ENCODE measurements at places on chromosomes 6 and 20. TPM values are rescaled to one million over a fixed set of nuclear protein-coding genes. Genes with fewer than 3 reads are reported as not detected.

DNA sequence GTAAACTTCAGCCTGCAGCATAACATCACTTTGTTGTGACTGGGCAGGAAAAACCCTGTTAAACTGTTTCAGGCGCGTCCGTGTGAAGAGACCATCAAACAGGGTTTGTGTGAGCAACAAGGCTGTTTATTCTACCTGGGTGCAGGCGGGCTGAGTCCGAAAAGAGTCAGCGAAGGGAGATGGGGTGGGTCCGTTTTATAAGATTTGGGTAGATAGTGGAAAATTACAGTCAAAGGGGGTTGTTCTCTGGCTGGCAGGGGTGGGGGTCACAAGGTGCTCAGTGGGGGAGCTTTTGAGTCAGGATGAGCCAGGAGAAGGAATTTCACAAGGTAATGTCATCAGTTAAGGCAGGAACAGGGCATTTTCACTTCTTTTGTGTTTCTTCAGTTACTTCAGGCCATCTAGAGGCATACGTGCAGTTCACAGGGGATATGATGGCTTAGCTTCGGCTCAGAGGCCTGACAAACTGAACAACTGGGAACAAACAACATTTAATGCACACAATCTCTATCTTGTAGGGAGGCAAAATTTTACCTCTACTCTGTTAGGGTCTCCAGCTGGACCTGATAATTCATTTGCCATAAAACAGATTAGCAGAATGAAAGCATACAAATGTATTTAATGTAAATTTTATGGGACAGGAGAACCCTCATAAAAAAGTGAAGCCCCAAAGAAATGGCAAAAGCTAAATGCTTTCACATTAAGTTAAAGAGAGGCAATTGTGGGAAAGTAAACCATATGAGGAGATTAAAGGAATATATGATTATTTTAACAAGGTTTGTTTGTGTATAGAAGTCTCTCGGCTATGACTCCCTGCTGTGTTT is 58.3 kb upstream of the HFE start:
- H3K27ac ChIP-seq, result peak overlapping the region; percentile 24
- H3K4me1 ChIP-seq, result peaks cover 33% of the 10 kb centered on the region
- no peaks in the 10 kb centered on the region for H3K27me3 ChIP-seq
- DNase-seq, result no peak
- H3K36me3 ChIP-seq, result no peaks in the 10 kb centered on the region

DNA sequence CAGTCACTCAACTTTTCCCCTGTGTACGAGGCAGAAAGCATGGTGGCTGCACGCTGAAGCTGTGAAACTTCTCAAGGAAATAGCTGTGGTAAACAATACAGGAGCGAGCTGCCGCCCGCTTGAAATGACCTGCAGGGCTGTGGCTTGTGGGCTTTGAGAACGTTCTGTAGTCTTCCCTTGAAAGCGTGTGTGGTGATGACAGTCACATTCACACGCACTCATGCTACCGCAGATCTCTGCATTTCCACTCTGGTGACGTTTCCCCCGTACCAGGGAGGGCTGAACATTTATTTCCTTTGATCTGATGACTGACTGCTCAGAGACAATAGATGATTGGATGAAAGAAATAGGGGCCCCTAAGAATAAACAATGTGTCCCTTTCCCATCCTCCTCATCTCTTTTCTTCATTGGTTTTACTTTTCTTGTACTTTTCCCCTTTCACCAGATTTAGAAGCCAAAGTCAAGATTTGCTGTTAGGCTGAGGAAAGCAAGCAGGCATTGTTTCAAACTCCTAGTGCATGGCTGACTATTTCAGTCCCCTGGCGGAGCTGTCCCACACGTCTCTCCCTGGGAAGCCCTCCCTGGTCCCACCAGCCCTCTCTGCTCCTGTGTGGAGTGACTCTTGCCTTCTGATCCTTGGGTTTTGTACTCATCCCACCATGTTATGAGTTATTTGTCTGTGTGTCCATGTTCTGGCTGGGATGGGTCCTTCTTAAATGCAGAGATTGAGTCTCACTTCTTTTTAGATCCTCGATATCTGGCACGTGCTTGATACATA is 3.9 kb downstream of the SYTL3 start:
- H3K4me1 ChIP-seq, result peaks cover 37% of the 10 kb centered on the region
- H3K27me3 ChIP-seq, result no peaks in the 10 kb centered on the region
- no peaks in the 10 kb centered on the region for H3K36me3 ChIP-seq
- H3K27ac ChIP-seq, result peak overlapping the region; percentile 81
- peak; percentile 64 for DNase-seq

TXLNB gene
- 0.58 TPM for total RNA-seq

- DNase-seq, result no peak
- peaks cover 3% of the 10 kb centered on the region for H3K36me3 ChIP-seq
- H3K27ac ChIP-seq, result no peak overlapping the region
- H3K4me3 ChIP-seq, result no peak overlapping the region
Measured at GRCh38 chr6:17506531-17506930, 93.6 kb upstream of the FAM8A1 start.

- peak overlapping the region; percentile 87 for H3K27ac ChIP-seq
- DNase-seq, result no peak
- H3K36me3 ChIP-seq, result no peaks in the 10 kb centered on the region
Measured at GRCh38 chr6:11972270-11972669, 39.8 kb upstream of the HIVEP1 start.

GPR63 gene
- 1.6 TPM for total RNA-seq

BCAS4 gene
- total RNA-seq, result 16.7 TPM

DNA sequence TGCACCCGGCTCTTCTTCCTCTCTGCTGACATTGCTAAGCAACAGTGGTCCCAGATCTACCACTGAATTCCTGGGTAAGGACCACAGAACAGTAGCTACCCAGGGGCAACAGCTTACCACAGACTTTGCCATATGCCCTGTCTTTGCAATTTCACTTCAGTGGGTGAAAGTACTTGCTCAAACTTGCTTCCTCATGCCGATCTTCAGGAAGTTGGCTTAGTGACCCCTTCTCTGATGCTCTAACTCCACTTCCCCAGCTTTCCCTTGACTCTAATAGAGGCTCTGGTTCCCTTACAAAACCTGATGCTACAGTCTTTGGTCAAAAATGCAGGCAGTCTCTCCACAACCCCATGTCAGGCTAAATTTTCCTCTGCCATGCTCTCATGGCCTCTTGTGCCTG is 3.3 kb upstream of the TAAR5 start:
- H3K4me3 ChIP-seq, result no peak overlapping the region
- no peaks in the 10 kb centered on the region for H3K4me1 ChIP-seq
- H3K27ac ChIP-seq, result no peak overlapping the region
- H3K27me3 ChIP-seq, result no peaks in the 10 kb centered on the region
- DNase-seq, result no peak
- no peaks in the 10 kb centered on the region for H3K36me3 ChIP-seq

GPR6 gene
- not detected for total RNA-seq

DNA sequence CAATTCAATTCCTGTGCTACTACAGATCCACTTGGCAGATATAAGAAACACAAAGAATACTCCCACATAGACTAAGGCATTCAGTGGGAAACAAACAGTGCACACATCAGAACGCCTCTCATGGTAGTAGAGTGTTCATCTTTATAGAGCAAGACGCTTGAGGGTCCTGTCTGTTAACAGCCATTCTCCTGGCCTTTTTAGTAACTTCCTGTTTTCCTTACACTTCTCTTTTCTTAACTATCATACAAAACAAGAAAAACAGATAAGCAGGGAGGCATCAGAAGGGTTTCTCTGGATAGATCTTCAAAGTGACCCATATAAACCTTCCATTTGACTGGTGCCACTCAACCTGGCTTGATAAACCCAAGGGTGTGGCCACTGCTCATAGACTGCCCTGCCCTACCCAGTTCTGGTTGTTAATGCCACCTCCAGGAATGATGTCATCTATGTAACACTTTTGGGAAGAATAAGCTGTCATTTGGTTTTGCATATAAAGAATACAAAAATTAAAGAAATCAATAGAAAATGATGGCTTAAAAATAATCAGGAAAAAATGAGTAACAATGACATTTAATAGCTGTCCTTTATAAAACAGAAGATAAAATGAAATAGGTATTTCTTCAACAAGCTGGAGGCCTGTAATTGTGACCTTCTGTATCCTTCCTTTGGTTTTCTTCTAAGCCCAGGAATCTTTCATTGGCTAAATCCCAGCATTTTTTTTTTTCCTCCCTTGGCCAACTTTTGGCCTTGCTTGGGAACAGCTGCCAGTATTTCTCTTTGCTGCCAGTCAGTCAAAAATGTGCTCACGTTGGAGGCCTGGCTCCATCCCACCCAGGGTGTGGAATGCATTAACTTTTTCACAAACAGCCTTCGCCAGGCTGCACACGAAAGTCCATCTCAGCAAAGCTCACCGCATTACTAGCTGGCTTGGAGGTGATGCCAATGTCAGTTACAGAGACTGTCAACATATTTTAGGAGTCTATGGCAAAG is 103.5 kb downstream of the GJA10 start:
- H3K36me3 ChIP-seq, result no peaks in the 10 kb centered on the region
- H3K4me1 ChIP-seq, result peaks cover 16% of the 10 kb centered on the region
- H3K27me3 ChIP-seq, result no peaks in the 10 kb centered on the region

F13A1 gene
- total RNA-seq, result 10.1 TPM

DNA sequence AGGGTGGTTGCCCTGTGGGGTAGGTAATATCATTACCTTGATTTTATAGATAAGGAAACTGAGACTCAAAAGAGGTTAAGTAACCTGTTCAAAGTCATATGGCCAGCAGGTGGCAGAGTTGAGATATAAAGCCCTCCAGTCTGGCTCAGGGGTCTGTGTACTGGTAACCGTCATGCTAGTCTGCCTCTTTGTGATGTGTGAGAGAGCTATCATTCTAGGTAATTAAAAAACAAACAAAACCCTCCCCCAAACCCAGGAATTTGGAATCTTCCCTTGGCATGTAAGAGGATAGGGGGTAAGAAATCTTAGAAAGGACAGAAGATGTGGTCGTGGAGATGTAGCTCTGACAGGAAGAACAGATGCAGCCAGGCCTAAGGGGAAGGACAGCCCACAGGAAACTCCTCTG is 206.0 kb downstream of the CDC5L start:
- no peak overlapping the region for H3K4me3 ChIP-seq
- no peaks in the 10 kb centered on the region for H3K27me3 ChIP-seq
- peak; percentile 56 for DNase-seq
- no peaks in the 10 kb centered on the region for H3K4me1 ChIP-seq
- no peak overlapping the region for H3K27ac ChIP-seq

GRCh38 chr6:16229700-16230099 is 8.7 kb upstream of the GMPR start:
- no peaks in the 10 kb centered on the region for H3K36me3 ChIP-seq
- DNase-seq, result peak; percentile 24
- peaks cover 6% of the 10 kb centered on the region for H3K4me1 ChIP-seq
- H3K27me3 ChIP-seq, result peaks cover 25% of the 10 kb centered on the region
- H3K4me3 ChIP-seq, result peak overlapping the region; percentile 36

DNA sequence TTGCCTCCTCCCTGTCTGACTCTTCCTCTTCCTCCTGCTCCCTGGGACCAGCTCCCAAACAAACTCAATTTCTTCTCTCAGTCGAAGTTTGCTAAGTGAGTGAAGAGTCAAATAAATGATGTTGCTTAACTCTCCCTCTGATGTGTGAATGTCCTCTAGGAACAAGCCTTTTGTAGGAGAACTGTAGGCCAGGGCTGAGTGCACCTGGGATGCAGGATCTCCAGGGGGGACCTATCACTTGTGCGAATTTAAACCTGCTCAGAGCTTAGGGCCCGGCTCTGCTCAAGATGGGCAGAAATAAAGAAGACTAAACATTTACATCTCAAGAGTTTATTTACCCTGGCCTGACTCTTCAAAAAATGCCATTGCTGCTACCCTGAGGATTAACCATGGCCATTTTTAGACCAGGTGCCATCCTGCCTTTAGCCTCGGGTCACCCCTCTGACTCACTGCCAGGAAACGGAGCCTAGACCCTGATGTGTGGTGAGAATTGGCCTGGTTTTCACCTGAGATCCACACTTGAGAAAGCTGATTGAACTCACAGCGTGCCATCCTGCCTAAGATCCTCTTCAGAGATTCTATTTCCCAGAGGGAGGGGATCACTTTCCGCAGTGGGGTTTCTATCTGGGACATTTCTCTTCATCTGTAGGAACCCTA is 63.6 kb upstream of the CD93 start:
- DNase-seq, result no peak

DNA sequence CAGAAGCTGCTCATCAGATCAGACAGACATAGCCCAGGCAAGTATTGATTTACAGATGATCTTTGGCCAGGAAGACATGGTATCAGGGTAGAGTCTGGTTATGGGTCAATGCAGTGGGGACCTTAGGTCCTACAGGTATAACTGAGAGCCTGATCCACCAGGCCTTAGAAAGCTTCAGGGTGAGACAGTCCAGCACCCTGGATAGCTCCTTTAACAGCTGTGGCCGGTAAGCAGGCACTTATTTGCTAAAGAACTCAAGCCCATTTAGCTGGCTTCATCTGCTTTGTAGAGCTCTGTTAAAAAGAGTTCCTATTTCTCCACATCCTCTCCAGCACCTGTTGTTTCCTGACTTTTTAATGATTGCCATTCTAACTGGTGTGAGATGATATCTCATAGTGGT is 39.6 kb downstream of the ESR1 start:
- H3K4me1 ChIP-seq, result no peaks in the 10 kb centered on the region
- H3K27me3 ChIP-seq, result no peaks in the 10 kb centered on the region
- H3K27ac ChIP-seq, result no peak overlapping the region
- no peaks in the 10 kb centered on the region for H3K36me3 ChIP-seq
- no peak overlapping the region for H3K4me3 ChIP-seq

DNA sequence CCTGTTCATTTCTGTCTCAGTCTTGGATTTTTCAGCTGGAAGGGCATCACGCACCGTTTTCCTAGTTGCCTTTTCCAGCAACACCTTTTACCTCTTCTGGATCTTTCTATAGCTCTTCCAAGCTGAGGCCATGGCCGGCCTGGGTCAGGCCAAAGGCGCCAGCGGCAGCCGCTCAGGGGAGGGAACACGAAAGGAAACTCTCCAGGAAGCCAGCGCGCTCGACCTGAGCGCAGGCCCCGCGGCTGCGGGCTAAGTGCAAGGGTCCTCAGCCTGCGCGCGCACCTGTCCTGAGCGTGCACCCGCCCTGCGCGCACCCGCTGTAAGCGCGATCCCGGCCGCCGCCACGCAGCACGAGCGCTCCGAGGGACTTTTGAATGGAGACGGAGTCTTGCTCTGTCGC is 43.8 kb upstream of the TMEM181 start:
- peaks cover 11% of the 10 kb centered on the region for H3K4me1 ChIP-seq
- no peaks in the 10 kb centered on the region for H3K36me3 ChIP-seq
- H3K27me3 ChIP-seq, result no peaks in the 10 kb centered on the region
- DNase-seq, result no peak
- H3K27ac ChIP-seq, result no peak overlapping the region

DNA sequence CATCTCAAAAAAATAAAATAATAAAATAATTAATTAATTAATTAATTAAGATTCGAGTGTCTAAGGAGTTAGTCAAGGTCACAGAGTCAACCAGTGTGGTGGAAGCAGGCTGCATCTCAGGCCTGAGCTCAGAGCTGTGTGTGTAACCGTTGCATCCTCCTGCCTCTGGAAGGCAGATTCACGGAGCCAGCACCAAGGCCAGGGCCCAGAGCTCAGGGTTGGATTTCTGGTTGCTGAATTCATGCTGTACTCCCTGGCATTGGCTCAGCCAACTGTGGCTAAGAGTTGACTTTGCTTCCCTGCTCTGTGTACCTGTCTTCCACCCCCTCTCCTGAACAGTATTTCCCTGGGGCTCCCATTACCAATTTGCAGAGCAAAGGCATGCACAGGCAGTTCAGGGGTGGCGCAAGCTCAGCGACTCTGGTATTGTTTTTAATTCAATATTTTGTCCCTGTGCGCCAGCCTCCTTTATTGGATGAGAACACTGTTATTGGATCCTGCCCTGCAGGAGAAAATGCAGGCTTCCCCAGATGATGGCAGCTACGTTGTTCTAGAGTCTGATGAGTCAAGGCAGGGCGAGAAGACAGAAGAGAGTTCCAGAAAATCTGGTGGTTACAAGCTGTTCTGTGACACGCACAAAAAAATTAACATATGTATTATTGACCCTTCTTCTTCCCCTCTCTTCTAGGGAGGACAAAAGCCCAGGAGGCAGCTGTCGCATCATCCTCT is 12.3 kb upstream of the CTNNBL1 start:
- no peaks in the 10 kb centered on the region for H3K36me3 ChIP-seq
- no peak overlapping the region for H3K27ac ChIP-seq
- H3K27me3 ChIP-seq, result peaks cover 24% of the 10 kb centered on the region
- no peak for DNase-seq

LY6G6D gene
- not detected for total RNA-seq
